ENCODE measurements at places on chromosomes 5 and 9.

- peak; percentile 3 for DNase-seq
Measured at GRCh38 chr9:119412399-119412798, 43.2 kb upstream of the BRINP1 start.

DNA sequence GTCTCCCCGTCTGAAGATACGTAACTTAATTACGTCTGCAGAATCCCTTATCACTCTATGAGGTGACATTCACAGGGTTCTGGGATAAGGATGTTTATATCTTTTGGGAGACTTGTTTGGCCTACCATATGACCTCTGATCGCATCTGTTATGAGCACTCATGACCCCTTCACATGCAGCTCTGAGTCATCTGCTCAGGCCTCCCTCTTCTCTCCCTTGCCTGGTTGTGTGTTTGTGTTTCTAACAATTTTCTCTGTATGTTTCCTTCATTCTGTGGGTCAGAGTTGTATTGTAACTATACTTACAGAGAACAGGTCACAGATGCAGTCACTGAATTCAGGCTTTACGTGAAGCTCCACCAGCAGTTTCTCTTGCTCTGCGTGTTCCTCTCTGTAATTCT is 330.6 kb downstream of the TENT4A start:
- DNase-seq = no peak

DNA sequence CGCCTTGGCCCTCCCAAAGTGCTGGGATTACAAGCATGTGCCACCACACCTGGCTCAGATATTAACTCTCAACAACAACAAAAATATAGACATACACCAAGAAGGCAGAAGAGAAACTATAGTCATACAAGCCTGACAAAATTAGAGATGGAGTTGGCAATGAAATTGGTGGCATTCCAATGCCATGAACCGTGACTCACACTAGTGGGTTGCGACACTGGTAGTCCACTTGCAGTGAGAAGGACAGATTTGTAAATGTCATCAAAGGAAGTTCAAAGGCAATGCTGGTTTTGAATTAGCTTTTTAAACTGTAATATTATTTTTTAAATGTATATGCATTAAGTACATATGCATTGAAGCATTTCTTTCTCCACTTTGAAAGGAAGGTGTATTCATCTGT is 8.5 kb upstream of the DNAJC25 start:
- no peak for DNase-seq

DNA sequence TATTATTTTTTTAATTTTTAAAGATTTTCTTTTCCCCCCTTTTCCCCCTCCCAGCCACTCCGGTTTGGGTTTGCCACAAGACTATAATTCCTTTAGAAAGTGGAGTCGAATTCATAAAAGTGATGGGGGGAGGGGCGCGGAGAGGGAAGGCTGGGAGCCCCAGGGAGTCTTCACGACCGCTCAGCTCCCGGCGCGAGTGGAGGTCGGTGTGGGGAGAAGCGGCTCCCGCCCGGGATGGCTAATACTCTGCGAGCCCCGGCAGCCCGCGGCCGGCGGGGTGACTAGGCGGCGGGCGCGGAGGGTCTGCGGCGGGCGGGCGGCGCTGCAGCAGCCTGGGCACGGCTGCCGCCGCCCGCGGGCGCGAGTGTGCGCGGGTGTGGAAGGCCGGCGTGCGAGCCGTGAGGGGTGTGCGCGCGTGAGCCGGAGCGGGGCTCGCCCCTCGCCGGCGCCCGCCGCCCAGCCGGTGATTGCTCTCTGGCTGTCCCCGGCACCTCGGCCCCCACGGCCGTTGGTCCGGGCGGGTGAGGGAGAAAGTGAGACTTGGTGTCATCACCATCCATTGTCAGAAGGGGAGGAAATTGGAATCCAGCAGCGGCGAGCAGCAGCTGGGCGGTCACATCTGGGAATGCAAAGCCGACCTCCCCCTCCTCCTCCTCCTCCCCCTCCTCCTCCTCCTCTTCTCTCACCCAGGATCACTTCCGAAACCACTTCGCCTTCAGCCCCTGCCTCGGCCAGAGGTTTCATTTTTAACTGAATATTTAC is at the start of gene PARP8:
PARP8 (plus strand) TSS at position 377 of the 762 bp plus-strand sequence. CDS start 459 bp downstream, outside the sequence.
- DNase-seq = peak; percentile 76

DNA sequence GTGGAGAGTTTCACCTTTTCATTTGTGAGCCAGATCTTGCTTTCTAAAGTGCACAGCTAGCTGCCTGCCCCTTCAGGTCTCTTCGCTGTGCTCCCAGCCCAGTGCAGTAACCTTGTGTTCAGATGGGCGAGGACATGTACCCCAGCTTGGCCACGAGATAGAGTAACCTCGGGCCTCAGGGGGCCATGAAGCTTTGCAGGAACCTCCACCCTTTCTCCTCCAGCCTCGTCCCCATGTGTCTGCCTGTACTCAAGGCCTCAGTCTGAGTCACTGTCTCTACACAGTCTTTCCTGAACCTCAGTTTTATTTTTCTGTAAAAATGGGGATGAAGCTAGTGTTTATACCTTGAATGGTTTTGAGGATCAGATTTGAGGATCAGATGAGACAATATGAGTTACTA is 37.9 kb downstream of the ERGIC1 start:
- no peak for DNase-seq

- no peak for DNase-seq
Measured at GRCh38 chr9:88799541-88800328, 191.5 kb upstream of the S1PR3 start.

DNA sequence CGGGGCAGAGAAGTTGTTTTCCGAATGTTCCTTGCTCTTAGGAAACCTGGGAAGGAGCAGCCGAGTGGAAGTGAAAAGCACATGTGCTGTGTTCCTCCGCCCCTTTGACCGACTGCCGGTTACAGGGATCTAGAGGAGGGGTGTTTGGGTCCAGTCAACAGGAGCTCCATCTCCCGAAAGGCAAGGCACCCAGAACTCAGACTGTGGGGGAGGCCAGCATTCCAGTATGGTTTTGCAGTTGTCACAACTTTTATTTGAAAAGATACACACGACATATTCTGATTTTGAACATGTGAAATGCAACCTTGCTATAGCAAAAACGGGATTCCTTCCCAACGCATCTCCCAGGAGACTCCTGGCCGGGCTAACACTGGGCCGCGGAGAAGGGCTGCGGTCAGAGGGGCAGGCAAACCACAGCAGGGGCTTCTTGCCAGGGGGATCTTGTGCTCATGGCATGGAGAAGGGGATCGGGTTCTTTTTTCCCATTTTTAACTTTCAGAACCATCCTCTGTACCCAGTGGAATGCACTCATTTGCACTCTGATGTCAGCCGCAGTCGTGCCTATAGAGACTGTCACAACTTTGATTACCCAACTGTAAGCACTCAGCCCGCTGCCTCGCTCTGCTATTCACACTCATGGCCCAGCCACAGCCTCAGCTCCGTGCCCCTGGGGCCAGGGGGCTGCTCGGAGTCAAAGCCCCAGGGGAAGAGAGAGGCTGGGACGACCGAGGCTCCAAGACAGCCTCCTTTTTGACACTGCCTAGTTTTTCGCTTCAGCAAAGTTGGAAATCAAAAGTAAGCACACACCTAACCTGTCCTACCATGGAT is 3.9 kb downstream of the QRFP start:
- DNase-seq = no peak

- DNase-seq = no peak
Measured at GRCh38 chr5:151357792-151358191, 10.4 kb upstream of the SLC36A2 start.

DNA sequence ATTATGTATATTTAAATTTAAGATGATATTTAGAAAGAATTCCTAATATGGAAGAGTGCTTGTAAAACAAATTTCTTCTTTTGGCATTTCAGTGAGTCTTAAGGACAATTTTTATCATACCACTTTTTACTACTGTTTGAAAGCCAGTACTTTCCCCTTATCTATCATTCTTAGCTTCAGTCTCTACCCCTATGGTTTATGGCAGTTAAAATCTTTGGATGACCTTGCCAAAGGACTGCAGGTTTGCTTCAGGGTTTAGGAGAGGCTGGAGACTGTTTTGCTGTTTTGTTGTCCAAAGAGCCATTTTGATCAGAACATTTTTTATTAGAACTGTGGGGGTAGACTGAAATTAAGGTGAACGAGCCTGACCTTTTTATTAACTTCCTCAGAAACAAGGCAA is 30.8 kb downstream of the SLC38A9 start:
- DNase-seq = no peak

DNA sequence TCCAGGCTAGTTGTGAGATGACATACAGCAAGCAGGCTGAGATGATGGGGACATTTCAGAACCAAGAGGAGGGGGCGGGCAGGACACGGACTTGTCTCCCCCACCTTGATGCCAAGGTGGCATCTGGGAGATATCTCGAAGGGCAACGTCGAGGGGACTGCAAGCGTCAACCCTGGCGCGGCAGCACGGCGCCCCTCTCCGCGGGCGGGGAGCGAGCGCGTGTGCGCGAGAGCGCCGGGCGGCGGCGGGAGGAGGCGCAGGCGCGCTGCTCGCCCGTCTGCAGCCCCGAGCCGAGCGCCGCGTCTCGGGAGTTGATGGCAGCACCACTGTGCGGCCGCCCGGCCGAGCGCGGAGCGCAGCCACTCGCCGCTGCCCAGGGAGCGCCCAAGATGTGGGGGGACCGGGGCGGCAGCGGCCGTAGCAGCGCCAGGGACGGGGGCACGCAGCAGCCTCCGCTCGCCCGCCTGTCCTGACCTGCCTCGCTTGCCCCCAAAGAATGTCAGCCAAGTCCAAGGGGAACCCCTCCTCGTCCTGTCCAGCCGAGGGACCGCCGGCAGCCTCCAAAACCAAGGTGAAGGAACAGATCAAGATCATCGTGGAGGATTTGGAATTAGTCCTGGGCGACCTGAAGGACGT is at the start of gene PRR16:
PRR16 (plus strand) TSS at position 310 of the 636 bp plus-strand sequence.
- peak; percentile 86 for DNase-seq

GRCh38 chr9:123548741-123549545 is 192.9 kb downstream of the CRB2 start:
- no peak for DNase-seq

- peak; percentile 19 for DNase-seq
Measured at GRCh38 chr5:104652271-104652861, 1089.8 kb upstream of the NUDT12 start.

DNA sequence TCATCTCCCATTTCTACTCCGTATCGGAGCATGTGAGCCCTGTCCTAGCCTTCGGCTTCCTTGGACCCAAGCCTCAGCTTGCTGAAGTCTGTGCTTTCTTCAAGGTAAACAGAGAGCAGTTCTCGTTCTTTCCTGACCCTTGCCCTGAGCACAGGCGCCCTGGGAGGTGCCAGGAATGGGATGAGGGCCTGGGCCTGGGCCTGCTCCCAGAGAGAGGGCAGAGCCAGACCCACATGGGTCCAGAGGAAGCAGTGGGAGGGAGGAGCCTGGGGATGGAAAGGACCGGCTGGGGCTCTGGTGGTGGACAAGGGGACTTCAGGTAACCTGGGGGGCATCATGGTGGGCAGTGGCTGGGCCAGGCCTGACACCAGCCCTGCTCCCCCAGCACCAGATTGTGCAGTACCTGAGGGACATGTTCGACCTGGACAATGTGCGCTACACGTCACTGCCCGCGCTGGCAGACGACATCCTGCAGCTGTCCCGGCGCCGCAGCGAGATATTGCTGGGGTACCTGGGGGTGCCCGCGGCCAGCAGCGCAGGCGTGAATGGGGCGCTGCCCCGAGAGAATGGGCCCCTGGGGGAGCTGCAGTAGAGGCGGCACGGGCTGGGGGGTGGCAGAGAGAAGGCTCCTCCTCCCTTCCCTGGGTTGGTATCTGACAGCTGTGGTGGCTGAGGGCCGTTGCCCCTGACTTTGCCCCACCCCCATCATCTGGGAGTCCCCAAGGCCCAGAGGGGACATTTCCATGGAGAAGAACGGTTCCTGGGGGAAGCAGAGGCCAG is 10.9 kb upstream of the DOLPP1 start:
- no peak for DNase-seq

DNA sequence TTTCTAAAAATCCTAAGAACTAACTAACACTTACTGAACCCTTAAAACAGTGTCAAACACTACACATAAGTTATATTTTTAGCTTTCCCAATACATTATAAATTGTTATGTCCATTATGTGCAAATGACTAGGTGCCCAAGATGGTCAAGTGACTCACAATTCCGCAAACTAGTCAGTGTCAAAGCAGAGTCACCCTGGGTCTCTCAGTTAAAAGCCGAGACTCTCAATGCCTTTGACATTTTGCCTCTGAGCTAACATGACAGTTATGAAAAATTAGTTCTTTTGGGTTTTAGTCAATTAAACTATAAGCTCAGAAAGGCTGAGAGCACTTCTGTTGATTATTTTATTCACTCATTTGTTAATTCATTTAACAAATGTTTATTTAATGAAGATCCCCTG is 42.3 kb upstream of the GABRG2 start:
- DNase-seq = no peak

- no peak for DNase-seq
Measured at GRCh38 chr5:53323943-53324642, 156.3 kb upstream of the FST start.

DNA sequence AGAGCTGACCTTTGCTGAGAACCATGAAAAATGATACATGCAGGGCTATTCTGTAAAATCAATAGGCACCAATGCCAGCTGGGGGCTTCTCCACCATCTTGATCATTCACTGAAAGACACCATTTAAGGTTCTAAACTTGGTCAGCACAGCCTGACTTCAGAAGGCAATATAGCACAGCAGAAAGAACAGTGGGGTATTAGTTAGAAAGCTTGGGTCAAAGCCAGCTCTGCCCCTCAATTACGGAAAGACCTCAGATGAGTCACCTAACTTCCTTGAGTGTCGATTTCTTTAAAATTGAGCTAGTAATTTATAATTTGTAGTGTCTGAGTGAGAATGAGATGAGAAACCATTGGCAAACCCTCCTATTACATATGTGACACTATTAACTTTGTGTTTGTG is 3.4 kb downstream of the TNC start:
- DNase-seq = no peak

DNA sequence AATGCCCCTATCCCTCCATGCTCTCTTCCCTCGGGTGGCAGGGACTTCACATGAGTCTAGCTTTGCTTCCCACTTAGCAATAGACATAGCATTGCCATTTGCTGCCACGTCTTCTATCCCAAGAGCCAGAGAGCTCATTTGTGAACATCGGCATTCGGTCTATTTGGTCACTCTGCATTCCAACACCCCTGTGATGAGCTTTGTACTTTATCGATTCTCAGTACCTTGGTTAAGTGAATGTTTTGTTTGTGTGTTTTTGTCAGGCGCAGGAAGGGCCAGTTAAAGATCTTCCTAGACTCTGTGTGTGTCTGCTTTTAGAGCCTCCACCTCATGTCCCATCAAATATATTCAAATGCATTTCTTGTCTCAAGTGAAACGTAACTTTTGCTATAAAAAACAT is 141.7 kb downstream of the TARS1 start:
- DNase-seq = no peak

GRCh38 chr5:2866662-2867372 is 115.3 kb upstream of the IRX2 start:
- DNase-seq = no peak
